Smooth muscle cell of the brain vasculature (primary cell): ENCODE measurements at places on chromosomes 2 and 18.

DNA sequence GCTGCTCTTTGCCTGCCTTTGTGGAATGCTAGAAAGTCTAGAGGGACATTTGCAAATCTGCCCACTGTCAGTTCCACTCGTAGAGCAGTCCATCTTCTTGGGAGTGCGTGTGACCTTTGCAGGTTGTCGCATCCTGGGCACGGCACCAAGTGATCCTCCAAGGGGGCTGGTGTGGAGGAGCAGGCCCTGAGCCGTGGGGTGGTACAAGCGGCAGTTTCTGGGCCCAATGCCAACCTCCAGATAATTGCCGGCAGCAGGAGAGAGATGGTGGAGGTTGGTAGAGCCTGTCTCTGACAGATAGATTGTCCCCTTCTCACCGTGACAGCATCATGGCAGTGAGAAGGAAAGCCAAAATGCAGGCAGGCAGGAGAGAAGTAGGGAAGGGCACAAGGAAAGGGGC lies 150.7 kb upstream of the SLC14A2 start:
- no peak for DNase-seq

GRCh38 chr2:133739039-133739438 lies 170.8 kb upstream of the NCKAP5 start:
- no peak for DNase-seq

- DNase-seq, result no peak
Observed at GRCh38 chr18:36905571-36905970, 76.6 kb downstream of the KIAA1328 start.

GRCh38 chr18:37582261-37582660 lies 16.7 kb upstream of the CELF4 start:
- DNase-seq, result no peak

DNA sequence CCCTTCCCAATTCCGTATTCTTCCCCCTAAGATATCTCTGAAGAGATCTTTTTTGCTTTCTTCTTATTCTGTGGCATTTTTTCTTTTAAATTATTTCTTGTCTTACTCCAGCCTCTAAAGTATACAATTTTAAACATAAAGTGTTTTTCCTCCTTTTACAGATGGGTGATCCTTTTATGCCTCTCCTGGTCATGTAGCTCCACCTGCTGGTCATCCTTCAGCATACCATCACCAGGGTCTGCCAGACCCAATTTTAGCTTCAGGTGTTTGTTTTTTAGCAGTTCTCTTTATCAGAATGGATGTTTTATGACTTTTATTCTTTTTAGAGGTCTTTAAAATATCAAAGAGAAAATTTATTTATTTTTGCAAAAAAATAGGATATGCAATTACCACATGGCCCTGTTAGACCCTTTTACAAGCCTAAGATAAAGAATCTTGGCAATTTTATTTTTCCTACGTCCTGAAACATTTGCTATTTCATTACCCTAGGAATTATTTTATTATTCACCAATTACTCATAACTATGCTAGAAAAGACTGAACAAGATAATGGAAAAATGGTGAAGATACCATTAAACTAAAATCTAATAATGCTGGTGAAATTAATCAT lies 55.5 kb downstream of the PIGN start:
- DNase-seq, result peak; percentile 35

DNA sequence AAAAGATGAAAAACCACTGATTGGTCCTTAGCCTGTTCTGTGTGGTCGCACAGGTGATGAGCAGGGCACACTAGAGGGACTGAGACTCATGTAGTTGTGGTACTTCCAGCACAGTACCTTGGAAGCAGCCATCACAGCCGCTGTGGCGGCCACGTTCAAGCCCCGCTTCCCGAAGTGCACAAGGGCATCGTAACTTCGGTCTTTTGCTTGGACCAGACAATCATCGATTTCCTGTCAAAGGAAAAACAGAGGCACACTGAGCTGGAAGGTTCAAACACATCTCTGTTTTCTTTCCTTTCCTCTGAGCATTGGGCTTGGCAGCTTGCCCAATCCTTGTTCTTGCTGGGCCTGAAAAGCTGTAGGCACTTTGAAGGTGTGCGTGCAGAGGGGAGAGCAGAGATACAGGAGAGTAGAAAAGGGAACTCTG lies 52.6 kb downstream of the MRPL35 start:
- DNase-seq, result no peak

DNA sequence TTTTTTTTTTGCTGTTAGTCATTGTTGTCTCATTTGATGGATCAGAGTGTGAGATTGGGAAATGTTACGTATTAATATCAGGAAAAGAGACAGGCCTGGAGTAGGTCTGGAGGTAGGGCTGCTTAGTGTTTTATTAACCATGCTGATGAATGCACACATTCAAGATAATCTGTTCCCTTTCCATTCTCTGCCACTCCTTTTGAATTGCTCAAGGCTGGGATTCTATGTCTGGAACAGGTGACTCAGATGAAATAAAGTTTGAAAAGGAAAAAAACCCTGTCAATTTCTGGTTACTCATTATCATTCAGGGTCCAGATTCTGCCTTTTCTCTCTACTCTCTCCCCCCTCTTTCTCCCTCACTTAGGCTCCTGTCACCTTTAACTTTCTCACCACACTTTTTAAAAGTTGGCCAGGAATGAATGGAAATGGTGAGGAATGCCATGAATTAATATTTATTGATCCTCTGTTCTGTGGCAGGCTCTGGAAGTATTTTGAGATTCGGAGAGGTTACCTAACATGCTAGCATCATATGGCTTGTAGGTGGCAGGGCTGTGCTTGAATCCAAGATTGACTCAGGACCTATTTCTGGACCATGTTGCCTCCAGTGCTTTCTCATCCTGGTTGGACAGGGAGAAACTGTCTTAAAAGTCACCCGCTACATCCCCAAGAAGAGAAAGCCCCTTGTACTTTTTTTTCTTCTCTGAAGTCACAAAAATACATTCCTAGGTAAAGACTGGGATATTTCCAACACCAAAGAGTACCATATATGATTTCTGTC lies 40.2 kb downstream of the MAP4K4 start:
- no peak for DNase-seq

GRCh38 chr2:150346806-150347205 lies 140.7 kb downstream of the RND3 start:
- no peak for DNase-seq

DNA sequence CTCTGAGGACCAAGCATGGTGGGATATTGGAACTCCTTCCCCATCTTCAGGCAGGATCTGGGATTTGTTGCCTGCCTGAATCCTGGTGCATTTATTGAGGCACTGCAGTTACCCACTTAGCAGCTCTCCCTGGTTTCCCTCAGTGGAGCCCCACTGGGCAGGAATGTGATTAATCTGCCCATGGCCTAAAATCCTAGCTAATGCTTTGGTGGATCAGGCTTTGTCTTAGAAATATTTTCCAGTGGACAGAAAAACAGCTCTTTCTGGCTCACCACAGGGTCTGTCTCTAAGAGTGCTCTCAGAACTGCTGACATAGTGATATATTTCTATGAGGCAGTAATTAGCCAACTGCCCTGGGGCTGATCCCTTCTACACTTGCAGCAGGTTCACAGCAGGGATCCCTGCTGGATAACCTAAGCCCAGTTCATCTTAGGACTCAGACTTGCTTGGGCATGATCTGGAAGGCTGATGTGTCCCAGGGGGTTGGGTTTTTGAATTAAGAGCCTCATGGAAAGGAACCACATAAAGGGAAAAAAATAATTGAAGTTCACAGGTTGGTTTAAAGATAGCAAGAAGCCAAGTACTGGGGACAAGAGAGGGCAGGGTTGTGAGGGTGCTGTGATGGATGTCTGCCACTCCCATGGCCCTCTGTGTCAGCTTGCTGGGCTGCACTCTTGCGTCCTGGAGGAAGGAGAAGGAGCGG lies 44.3 kb upstream of the ZDBF2 start:
- DNase-seq, result no peak

GRCh38 chr2:30230497-30231211 lies 680 bp upstream of the LBH start:
- no peak for DNase-seq

DNA sequence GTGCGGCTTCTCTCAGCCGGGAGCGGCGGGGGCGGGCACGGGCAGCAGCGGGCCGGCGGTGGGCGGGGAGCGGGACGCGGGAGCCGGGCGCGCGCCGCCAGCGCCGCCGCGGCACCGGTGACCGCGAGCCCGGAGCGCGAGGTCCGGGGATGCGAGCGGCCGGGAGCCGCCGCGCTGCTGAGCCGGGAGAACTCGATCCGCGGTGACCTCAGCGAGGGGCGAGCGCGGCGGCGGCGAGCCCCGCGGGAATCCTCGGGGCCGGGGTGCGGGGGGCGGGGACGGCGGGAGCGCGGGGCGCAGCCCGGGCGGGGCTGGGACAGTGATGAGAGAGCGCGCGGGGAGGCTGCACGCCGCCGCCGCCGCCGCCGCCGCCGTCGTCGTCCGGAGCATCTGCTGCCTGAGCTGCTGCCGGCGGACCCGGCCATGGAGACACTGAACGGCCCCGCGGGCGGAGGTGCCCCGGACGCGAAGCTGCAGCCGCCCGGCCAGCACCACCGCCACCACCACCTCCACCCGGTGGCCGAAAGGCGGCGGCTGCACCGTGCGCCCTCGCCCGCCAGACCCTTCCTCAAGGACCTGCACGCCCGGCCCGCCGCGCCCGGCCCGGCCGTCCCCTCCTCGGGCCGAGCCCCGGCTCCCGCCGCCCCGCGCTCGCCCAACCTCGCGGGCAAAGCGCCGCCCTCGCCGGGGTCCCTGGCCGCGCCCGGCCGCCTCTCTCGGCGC lies at the start of gene MTCL1:
Gene MTCL1 (plus strand): TSS at position 319 of the 723 bp plus-strand sequence. CDS start 105 bp downstream, at position 424.
- no peak for DNase-seq

- DNase-seq, result no peak
Observed at GRCh38 chr2:114248648-114249047, 193.8 kb upstream of the DPP10 start.
